HS-5 (cell line): ENCODE measurements at places on chromosomes 4 and X.
A peak's percentile ranks its signal among the peaks of the same experiment; 100 is the strongest.

DNA sequence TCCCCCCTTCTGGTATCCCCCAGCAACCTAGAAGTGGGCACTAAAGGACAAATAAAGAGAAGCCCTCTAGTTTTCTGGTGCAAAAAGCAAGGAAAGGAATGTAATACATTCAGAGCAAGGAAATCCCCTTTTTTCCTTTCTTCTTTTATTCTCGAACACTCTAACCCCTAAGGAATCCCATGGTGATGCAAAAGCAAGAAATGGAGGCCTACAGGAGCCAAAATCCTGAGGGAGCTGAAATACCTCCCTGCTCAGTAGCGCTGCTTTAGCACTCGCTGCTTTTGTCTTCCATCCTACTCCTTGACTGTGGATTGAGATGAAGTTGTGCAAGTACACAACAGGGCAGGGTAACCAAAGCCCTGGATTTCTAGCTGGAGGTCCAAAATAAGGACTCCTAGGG lies 251.0 kb downstream of the PRDM5 start:
- DNase-seq: no peak

- no peak for DNase-seq
Measured at GRCh38 chr4:88981556-88981955, 75.4 kb downstream of the FAM13A start.

GRCh38 chr4:4541040-4541631 lies 712 bp downstream of the STX18 start:
- DNase-seq: peak; percentile 22

- no peak for DNase-seq
Measured at GRCh38 chrX:14718403-14718802, 154.5 kb downstream of the FANCB start.

GRCh38 chr4:41887821-41888686 lies 47.2 kb upstream of the TMEM33 start:
- no peak for DNase-seq
